ENCODE measurements at places on chromosomes 2 and 18.

- H3K27ac ChIP-seq: no peak overlapping the region
- H3K27me3 ChIP-seq: no peaks in the 10 kb centered on the region
- DNase-seq: peak; percentile 17
- H3K4me3 ChIP-seq: no peak overlapping the region
These were observed 26.8 kb downstream of the ADRA2B start for GRCh38 chr2:96089356-96090195.

DNA sequence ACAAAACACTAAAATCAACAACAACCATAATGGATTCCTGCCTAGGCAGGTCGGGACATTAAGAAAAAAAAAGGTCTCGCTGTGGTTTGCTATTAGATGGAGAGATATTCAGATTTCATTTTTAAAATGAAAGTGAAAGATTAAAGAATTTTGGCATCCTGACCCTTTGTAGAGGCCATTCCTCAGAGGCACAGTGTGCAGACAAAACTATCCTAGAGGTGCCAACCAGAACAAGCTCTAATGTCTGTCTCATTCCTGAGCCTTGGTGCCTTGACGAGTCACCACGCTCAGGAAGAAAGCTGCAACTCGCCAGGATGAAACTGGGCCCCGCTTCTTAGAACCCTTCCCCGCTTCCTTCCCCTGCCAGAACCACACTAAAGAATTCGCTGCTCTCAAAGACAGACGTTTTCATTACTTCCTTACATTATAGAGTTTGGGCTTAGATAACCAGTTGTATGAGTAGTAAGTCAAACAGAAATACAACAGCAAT, 156.0 kb downstream of the TGIF1 start:
- peak overlapping the region; percentile 36 for H3K4me3 ChIP-seq
- peak overlapping the region; percentile 92 for H3K27ac ChIP-seq
- no peaks in the 10 kb centered on the region for H3K27me3 ChIP-seq

- DNase-seq: no peak
- peaks cover 3% of the 10 kb centered on the region for H3K36me3 ChIP-seq
- no peak overlapping the region for H3K27ac ChIP-seq
- no peaks in the 10 kb centered on the region for H3K27me3 ChIP-seq
- no peak overlapping the region for H3K4me3 ChIP-seq
- peaks cover 8% of the 10 kb centered on the region for H3K4me1 ChIP-seq
These were observed 25.4 kb downstream of the USP14 start for GRCh38 chr18:183769-184168.

GRCh38 chr2:160679686-160680085, 186.1 kb upstream of the RBMS1 start:
- no peaks in the 10 kb centered on the region for H3K27me3 ChIP-seq
- no peak overlapping the region for H3K4me3 ChIP-seq
- H3K4me1 ChIP-seq: no peaks in the 10 kb centered on the region
- no peaks in the 10 kb centered on the region for H3K36me3 ChIP-seq
- DNase-seq: no peak
- H3K27ac ChIP-seq: no peak overlapping the region

DNA sequence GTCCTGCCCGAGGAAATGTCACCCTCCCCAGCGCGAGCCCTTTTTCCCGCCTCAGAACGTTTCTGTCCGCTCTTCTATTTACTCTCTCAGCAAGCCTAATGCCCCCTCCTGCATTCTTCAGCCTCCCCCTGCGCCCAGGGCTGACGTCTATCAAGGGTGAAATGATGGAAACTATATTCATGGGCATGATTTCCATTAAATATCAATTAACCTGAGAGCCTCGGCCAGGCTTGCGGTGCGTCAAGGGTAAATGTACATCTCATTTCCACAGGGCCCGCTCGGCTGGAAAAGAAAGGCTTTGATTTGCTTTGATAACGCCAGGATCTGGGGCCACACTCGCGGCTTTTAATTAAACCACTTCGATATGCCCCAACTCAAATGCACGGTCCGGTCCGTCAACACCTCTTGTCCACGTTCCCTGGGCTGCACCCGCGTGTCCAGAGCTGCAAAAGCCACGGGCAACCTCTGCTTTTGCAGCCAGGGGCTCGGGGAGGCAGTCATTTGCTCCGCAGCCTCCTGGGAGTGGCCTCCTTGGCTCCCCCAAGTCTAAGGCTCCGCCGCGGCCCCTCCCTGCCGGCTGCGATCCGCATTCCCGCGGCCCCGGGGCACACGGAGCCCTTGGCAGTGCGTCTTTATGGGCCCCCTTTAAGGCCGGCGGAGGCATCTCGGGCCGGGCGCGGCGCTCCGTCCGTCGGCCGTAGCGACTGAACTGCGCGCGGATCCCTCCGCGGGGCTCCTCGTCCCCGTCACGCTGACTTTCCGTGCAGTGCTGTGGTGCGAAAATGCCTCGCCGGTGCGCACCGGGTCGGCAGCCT, at the start of gene HOXD8:
TSS of gene HOXD8 (plus strand) at position 724 of the 815 bp plus-strand sequence. CDS start 662 bp downstream, outside the sequence.
- DNase-seq: no peak
- peak within 1 kb of the TSS; percentile 22 for H3K4me3 ChIP-seq
- H3K27me3 ChIP-seq: peaks cover 67% of the 10 kb centered on the region
- peaks cover 33% of the 10 kb centered on the region for H3K4me1 ChIP-seq
- H3K36me3 ChIP-seq: no peaks in the 10 kb centered on the region

GRCh38 chr2:224954980-224955379, 87.3 kb downstream of the DOCK10 start:
- peaks cover 10% of the 10 kb centered on the region for H3K4me1 ChIP-seq
- no peak for DNase-seq
- no peaks in the 10 kb centered on the region for H3K36me3 ChIP-seq
- no peak overlapping the region for H3K4me3 ChIP-seq

- H3K36me3 ChIP-seq: no peaks in the 10 kb centered on the region
- H3K27me3 ChIP-seq: no peaks in the 10 kb centered on the region
- H3K4me1 ChIP-seq: no peaks in the 10 kb centered on the region
These were observed 136.5 kb upstream of the CDH20 start for GRCh38 chr18:61196750-61197149.

GRCh38 chr2:218284106-218284811, 8.0 kb downstream of the TMBIM1 start:
- H3K4me1 ChIP-seq: peaks cover 78% of the 10 kb centered on the region
- H3K36me3 ChIP-seq: peaks cover 38% of the 10 kb centered on the region
- H3K4me3 ChIP-seq: no peak overlapping the region
- no peaks in the 10 kb centered on the region for H3K27me3 ChIP-seq
- peak overlapping the region; percentile 99 for H3K27ac ChIP-seq

DNA sequence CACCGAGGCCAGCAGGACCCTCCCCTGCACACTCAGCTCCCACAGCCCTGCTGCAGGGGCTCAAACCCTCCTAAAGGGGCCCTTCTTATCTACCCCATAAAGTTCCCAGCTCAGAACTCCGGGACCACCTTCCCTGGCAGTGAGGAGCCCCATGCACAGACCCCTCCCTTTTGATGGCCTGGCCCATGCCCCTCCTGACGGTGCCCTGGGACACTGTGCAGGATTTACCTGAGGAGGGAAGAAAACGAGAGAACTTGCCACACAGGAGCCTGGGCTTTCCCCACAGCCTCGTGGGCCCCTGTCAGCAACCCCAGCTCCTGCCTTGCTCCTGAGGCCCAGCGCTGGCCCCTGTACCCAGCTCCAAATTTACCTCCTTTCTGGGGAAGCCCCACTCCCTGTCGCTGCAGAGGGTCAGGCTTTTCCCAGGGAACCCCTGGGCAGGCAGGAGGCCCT, 206.3 kb upstream of the SALL3 start:
- no peaks in the 10 kb centered on the region for H3K4me1 ChIP-seq
- no peaks in the 10 kb centered on the region for H3K27me3 ChIP-seq
- H3K27ac ChIP-seq: no peak overlapping the region
- DNase-seq: no peak

GRCh38 chr2:223735659-223736244, 101.6 kb downstream of the AP1S3 start:
- H3K36me3 ChIP-seq: no peaks in the 10 kb centered on the region
- no peaks in the 10 kb centered on the region for H3K27me3 ChIP-seq
- no peak overlapping the region for H3K4me3 ChIP-seq
- H3K27ac ChIP-seq: no peak overlapping the region
